GM19239 (cell line): ENCODE measurements at places on chromosomes 2 and 18.
A peak's percentile ranks its signal among the peaks of the same experiment; 100 is the strongest.

DNA sequence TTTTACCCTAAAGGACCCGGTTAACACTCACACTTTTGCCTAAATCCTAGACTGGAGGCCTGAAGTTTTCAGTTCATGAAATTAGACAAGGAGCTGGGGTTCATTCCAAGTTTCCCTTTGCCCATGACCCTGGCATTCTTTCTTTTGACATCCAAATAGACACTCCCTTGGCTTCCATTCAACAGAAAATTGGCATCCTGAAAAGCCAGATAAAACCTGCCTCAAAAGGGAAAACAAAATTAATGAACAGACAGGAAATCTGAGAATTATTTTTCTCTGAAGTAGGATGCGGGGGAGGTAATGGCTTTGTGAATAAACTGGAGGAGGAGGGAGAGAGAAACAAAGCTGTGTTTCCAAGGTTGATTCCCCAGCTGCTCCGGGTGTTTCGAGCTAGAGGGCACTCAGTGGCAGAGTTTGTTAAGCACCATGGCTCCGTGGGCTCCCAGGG, 41.0 kb downstream of the SPP2 start:
- no peak for DNase-seq

- DNase-seq = no peak
Observed at GRCh38 chr18:29002747-29003146, 825.8 kb upstream of the CDH2 start.

DNA sequence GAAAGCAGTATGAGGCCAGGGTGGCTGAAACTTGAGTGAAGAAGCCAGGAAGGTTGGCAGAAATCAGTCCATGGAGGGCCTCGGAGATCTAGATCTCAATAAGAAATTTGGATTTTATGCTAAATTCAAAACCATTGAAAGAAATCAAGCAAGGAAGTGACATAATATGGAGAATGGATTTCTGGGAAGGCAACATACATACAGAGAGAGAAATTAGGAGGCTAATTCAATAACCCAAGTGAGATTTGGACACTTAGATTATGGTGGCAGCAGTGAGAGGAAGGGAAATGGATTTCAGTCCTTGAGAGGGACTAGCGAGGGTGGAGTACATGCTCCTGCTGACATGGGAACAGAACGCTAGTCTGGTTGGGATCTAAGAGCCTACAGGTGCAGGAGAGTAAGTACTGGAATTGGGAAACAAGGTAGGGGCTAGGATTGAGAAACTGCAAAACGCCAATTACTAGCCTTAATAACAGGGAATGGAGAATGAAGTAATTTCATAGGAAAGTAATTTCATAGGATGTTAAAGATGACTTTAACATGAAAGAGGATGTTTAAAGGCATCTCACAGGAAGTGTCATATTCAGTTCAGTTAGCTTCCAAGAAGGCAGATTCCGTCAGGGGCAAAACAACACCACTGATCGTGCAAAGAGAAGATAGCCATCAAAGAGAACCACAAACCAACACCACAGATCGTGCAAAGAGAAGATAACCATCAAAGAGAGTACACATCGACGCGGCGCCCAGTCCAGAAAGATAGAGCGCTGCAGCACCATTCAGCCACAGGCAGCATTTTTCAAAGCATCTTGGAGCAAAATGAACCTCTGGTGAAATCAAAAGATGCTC, 27.2 kb downstream of the CDKL4 start:
- DNase-seq = no peak

- DNase-seq = no peak
Observed at GRCh38 chr2:69715964-69716363, 26.0 kb upstream of the ANXA4 start.

DNA sequence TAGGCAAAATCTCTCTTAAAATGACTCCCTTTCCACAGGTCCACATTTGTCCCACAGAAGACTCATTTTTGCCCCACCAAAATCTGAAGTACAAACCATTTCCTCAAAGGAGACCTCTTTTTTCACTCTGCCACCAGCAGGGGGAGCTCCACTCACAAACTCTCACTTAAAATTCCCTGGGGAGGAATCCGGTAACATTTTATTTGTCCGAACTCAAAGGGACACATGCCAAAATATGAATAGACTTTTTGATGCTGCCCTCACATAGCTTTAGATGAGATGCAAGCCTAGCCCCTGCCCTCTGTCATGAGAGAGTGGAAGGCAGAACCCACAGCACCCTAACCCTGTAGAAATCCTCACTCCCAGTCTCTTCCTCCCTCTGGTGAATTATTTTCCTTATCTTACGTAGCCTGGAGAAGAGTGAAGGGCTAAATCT, 57.1 kb downstream of the RMDN2 start:
- DNase-seq = no peak

GRCh38 chr2:138244501-138244925, 257.1 kb upstream of the SPOPL start:
- no peak for DNase-seq

- no peak for DNase-seq
Observed at GRCh38 chr2:182173944-182174622, 188.4 kb downstream of the PPP1R1C start.

DNA sequence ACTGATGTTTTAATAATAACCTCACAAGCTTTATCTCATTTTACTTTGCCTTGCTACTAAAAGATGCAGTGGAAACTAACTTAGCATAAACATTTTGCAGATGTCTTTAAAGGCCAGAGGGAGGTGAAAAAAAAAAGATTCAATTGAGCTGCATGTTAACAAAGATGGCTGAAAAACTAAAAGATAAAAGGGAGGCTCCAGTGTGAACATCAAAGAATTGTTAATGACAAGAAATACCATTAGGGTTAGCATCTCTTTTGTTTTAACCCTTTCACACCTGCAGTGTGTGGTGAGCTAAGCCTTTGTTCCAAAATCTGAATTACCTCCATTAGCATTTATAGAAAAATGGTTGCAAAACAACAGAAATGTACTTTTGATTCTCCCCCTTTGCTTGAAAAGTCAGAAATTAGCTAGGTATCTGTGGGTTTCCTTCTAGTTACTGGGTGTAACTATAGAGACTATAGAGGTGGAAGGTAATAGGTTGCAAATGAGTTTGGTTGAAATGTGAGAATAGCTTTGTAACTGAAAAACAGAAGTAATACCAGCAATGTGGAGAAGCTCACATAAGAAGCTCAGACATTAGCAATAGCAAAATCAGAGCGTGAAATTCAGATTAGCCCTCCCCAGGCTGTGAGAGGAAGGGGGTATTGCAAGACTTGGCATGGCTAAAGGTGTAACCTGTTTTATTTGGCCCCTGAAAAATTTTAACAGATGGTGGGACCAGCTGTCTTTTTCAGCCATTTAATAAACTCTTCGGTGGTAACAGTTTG, 34.8 kb upstream of the SP5 start:
- DNase-seq = peak; percentile 8

DNA sequence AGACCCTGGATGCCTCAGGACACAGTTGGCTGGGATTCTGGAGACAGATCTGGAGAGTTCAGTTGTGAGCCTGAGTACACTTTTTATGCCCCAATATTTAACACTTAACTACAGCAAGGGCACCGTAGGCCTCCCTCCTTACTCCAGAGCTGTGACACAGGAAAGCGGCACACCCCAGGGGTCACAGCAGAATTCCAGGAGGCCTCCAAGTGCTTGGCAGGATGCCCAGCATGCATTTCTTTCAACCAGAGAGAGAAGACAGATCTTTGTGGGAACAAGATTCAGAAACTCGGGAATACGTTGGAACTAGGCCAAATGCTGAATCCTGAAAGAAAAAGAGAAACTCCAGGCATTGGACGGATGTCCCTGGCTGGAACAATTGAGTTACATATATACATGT, 199.2 kb upstream of the NT5C1B start:
- no peak for DNase-seq

- DNase-seq = no peak
Observed at GRCh38 chr18:47997338-47997780, 66.9 kb upstream of the SMAD2 start.

DNA sequence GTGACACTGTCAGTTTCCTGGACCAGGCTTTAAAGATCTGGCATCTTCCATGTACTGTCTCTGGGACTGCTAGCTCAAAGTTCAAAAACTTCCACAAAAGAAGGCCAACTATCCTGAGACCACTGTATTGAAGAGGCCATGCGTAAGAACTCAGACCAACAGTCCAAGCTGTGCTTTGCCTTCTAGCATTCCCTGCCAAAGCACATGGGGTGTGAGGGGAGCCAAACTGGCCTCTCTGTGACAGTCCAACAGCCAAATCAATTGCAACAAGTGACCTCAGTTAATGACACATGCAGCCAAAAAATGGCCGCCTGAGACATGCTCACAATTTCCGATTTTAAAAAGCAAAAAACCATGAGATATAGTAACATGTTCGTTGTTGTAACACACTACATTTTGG, 160.3 kb upstream of the CDH19 start:
- DNase-seq = no peak

GRCh38 chr18:67400502-67401117, 115.9 kb downstream of the DSEL start:
- DNase-seq = no peak

- no peak for DNase-seq
Observed at GRCh38 chr2:20596973-20597859, 53.7 kb downstream of the HS1BP3 start.

DNA sequence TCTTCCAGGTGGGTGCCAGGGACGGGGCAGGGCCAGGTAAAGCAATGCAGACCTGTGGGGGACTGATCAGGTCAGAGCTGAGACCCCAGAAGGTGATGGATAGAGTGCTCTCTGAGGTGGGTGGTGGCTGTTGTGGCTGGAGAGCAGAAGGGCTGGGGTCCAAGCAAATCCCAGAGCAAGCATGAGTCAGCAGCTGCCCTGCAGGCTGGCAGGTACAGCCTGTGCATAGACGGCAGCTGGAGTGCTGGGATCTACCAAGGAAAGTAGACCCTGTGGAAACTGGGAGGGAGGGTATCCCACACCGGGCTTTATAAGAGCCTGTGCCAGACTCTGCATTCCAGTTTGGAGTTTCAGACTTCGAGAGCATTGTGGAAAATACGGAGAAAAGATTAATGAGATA, 663 bp downstream of the TRIM54 start:
- DNase-seq = no peak

GRCh38 chr2:201858281-201859184, 52.2 kb downstream of the CDK15 start:
- DNase-seq = no peak

- no peak for DNase-seq
Observed at GRCh38 chr2:152781175-152781574, 62.8 kb downstream of the ARL6IP6 start.

DNA sequence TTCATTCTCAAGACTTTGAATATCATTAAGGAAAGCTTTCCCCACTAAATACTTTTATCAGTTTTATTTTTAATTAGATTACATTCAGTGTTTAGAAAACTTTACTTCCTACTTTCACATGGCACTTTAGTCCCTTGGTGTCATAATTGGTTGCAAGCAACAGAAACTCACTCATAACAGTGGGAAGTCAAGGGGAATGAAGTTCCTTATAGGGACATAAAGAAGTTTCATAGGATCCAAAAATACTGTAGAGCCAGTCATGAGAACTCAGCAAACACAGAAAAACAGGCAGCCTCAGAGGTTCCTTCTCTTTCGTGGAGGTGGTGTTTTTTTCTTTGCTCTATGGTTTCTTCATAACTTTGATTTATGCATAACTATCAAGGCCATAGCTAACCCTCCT, 809.0 kb downstream of the BCL11A start:
- DNase-seq = no peak

GRCh38 chr2:71742953-71743601, 289.7 kb downstream of the DYSF start:
- no peak for DNase-seq

GRCh38 chr2:54834721-54835120, 111.3 kb downstream of the EML6 start:
- no peak for DNase-seq

DNA sequence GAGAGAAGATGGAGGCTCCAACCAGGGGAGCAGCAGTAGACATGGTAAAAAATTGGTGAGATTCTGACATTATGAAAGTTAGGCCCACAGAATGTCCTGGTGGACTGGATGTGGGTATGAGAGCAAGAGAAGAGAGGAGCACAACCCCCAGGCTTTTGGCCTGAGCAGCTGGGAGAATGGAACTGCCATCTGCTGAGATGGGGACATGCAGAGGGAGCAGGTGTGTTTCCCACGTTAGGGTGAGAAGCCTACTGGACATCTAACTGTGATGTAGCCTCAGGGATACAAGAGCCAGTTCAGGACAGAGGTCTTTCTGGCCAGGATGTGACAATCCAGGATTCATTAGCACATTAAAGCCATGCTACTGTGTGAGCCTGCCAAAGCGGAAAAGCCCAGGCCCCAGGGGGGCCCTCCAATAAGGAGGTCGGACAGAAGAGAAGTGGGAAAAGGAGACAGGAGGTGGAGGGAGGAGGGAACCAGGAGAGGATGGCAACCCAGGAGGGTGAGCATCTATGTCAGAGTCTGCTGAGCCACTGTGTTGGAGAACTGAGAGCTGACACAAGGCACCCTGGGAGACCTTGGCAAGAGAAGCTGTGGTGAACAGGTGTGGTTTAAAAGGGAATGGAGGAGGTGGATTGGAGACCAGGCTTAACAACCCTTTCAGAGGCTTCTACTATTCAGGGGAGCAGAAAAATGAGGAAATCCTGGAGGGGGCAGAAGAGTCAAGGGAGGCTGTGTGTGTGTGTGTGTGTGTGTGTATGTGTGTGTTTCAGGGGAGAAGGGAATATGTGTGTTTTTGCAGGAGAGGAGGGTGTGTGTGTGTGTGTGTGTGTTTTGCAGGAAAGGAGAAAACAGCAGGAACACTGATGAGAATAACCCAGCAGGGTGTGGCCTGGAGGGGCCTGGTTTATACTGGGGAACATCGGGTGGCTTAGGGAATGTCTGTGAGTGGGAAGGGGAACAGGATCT, 10.5 kb downstream of the CYB5A start:
- DNase-seq = no peak

- DNase-seq = no peak
Observed at GRCh38 chr2:156470975-156471583, 34.9 kb downstream of the GPD2 start.

- DNase-seq = no peak
Observed at GRCh38 chr2:52659546-52659945, 1108.1 kb upstream of the CHAC2 start.

DNA sequence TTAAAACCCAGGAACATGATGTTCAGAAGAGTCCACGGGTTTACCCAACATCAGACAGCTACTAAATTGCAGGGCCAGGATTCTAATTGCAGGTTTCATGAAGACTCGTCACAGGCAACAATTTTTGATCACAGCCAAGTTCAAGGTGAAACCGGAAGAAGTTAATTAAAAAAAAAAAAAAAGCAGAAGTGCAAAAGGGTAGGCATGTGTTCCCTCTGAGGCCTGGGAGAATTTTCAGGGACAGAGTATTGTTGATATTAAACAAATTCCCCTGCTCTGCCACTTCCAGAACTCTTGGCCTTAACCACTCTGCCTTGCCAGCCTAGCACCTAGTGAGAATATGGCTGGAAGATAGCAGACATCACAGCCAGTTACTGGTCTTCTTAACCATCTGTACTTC, 99.4 kb upstream of the TRIB2 start:
- DNase-seq = no peak

GRCh38 chr18:3236470-3236869, 11.1 kb upstream of the MYL12A start:
- no peak for DNase-seq

- no peak for DNase-seq
Observed at GRCh38 chr2:142868229-142868762, 9.2 kb upstream of the KYNU start.
